ENCODE measurements at places on chromosomes 16 and 17.

DNA sequence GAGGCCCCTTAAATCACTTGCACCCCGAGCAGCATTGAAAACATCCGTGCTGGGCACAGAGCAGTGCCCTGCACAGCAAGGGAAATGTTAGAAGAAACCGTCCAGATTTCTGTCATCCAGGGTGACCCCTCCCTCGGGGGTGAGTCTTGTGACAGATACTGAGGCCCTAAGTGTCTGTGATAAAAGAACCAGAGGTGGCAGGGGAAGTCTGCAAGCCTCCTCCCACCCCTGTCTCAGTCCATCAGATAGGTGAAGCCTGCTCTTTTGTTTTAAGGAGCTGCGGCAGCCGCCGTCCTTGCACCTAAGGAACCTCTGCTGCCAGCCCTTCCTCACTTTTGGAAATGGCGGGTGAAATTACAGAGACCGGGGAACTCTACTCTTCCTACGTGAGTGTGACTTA, 845 bp upstream of the NAT9 start:
- DNase-seq = no peak

- no peak for DNase-seq
These were observed 57.1 kb downstream of the SCNN1B start for GRCh38 chr16:23359092-23359760.

- no peak for DNase-seq
These were observed 21.3 kb downstream of the B9D1 start for GRCh38 chr17:19341211-19341631.

GRCh38 chr17:16442594-16443510, 27.5 kb downstream of the TRPV2 start:
- DNase-seq = no peak

- DNase-seq = no peak
These were observed 4.7 kb upstream of the PRM1 start for GRCh38 chr16:11285842-11286241.

- DNase-seq = peak; percentile 16
These were observed at the start of gene PYDC1 for GRCh38 chr16:31216422-31217135. Gene PYDC1, minus strand, starts transcription at chr16:31217135. Its CDS starts 107 bp downstream, at chr16:31217028.

DNA sequence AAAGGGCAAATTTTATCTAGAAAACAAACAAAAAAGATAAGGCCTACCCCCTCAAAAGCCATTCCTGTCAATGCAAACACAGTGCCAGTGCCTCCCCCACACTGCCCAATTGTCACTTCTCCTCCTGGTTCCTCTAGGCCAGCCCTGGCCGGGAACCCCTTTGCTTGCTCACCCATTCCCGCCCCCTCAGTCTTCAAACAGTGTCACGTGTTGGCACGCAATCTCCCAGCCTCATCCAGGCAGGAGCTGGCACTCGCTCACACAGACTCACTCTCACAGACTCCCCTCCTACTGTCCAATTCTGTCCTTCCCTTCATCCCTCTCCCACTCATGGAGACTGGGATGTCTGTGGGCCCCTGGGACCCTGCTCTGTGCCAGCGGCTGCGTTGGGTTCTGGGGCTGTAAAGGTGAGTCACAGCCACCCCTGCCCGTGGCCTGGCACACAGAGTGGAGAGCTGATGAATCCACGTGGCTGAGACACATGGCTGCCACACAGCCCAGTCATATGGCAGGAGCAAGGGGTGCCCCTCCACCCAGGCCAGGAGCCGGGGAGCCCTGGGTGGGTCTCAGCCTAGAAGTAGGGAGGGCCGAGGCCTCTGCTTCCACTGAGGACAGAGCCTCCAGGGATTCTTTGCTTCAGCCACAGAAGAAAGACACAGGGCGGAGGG, 54.8 kb downstream of the VAC14 start:
- DNase-seq = no peak

GRCh38 chr16:25626172-25626571, 65.6 kb upstream of the HS3ST4 start:
- no peak for DNase-seq

GRCh38 chr16:49457196-49457595, 83.6 kb downstream of the C16orf78 start:
- no peak for DNase-seq

DNA sequence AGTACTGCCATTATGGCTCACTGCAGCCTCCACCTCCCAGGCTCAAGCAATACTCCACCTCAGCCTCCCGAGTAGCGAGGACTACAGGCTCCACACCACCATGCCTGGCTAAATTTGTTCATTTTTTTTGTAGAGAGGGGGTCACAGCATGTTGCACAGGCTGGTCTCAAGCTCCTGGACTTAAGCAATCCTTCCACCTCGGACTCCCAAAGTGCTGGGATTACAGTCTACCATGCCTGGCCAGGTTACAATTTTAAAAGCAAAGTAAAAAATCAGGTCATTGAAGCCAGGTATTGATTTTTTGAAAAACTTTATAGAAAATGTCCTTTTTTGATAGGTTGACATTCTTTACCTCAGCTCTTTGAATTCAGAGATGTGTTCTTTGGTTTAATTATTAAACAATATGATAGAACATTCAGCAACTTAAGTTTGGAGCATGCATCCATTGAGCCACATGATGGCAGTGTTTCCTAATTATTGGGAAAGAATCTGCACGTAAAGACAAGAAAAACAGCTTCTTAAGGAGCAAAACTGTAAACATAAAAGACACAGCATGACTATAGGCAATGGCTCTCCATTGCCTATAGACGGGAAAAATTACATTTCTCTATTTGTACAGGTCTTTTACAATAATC, 1.7 kb upstream of the SLC16A11 start:
- peak; percentile 33 for DNase-seq

GRCh38 chr16:52863000-52863399, 189.7 kb downstream of the CHD9NB start:
- no peak for DNase-seq

DNA sequence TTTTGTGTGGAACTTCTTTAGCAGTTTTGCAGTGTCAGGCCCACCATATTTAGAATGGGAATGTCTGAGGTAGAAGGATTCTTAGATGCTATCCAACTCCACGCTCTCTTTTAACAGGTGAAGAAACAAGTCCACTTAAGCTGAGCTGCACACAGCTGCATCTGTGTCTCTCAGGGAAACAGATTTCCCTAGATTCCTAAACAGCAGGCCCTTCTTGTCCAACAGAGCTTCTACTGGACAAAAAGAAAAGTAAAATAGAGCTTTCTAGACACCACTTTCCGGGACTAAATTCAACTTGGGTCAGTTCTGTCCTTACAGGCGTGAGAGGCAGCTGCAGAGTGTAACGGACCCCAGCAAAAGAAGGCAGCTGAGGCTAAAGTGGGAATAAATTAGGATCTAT, 51.7 kb downstream of the SNX11 start:
- no peak for DNase-seq

DNA sequence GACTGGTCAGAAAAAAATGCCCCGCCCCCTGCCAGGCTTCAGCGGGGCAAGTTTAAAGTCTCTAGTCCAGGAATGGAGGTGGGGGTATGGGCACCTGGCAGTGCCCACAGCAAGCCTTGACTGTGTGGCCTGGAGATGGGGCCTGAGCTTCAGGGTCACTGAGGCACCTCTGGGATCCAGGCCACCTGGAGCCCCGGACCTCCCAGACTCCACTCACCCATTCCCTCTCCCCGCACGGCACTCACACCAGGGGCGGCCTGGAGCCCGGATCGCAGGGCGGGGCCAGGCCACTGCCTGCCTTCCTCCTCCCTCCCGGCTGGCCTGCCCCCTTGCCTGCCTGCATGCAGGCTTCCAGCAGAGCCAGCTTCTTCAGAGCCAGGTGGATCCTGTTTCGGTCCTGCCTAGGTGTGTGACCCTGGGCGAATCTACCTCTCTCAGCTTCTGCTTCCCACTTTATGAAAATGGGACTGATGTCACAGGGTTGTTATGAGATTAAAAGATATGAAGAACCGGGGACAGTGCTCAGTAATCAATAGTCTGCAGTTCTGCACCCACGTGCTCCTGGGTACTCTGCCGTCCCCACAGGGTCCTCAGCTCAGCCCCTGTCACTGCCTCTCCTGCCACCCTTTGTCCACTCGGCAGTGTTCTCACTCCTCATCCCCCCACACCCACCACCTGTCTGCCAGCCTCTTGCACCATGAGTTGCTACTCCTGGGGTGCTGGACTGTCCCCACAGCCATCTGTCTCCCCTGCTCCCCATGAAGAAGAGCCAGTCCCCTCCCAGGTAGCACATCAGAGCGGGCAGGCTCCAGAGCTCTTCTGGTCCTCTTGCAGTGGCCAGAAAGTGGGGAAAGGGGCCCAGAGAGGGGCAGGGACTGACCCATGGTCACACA, 1.2 kb upstream of the TCAP start:
- DNase-seq = no peak

DNA sequence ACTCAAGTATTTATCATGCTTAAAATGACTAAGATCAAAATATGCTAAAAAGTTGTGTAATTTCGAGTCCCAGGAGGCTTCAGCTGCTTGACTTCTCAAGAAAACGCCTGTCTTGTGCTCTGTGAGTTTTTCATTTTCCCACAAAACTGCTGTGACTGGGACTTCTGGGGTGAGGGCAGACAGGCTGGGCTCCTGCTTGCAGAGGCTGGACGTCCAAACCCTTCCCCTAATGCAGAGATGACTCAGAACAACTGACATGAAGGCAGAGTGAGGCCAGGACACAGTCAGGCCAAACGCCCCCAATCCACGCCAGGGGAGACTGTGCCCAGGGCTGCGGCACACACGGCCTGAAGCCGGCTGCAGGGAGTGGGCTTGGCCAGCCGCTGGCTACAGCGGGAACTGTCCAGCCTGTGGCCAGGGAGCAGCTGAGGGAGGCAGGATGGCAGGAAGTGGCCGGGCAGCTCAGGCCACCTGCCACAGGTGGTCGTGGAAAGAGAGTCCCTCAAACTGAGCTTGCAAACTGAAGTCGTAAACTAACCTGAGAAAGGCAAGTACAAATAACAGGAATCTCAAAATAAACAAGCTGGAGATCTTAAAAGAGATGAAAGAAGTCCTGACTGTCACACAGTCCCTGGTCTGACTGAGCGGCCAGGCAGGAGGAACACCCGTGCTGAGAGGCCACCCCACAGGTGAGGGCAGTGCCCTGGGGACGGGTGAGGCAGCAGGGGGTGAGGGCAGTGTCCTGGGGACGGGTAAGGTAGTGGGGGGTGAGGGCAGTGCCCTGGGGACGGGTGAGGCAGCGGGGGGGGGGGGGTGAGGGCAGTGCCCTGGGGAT, 21.3 kb upstream of the HEXD start:
- no peak for DNase-seq

DNA sequence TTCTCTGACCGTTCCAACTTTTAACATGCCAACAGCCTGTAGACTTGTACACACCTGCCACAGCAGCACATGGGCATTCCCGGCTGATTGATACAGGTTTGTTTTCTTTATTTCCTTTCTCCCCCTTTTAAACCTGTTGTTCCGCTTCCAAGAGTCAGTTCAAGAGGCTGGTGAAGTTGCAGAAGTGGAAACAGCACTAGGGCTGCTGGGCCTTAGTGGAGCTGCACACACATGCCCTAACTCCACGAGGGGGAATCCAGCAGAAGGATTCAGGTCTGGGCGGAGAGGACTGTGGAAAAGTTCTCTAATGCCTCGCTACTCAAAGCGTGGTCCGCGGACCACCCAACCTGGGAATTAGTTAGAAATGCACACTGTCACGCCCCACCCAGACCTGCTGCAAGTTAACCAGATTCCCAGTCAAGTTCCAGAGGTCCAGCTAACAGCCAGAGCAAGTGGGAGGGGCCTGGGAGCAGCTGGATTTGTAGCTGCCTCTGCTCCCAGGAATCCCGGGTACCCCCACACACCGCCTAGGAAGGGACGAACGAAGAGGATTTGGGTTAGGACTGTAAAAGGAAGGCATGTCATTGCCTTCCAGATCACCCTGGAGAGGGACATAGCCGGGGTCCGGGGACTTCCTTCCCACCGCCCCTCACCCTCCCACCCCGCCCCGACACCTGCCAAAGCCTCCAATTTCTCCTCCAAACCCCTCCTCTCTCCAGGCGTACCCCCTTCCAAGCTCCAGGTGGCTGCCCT, 542 bp downstream of the SLC39A11 start:
- DNase-seq = no peak

GRCh38 chr17:44362949-44363612, 572 bp downstream of the FAM171A2 start:
- no peak for DNase-seq

GRCh38 chr17:17156107-17156506, 50.0 kb downstream of the PLD6 start:
- no peak for DNase-seq

DNA sequence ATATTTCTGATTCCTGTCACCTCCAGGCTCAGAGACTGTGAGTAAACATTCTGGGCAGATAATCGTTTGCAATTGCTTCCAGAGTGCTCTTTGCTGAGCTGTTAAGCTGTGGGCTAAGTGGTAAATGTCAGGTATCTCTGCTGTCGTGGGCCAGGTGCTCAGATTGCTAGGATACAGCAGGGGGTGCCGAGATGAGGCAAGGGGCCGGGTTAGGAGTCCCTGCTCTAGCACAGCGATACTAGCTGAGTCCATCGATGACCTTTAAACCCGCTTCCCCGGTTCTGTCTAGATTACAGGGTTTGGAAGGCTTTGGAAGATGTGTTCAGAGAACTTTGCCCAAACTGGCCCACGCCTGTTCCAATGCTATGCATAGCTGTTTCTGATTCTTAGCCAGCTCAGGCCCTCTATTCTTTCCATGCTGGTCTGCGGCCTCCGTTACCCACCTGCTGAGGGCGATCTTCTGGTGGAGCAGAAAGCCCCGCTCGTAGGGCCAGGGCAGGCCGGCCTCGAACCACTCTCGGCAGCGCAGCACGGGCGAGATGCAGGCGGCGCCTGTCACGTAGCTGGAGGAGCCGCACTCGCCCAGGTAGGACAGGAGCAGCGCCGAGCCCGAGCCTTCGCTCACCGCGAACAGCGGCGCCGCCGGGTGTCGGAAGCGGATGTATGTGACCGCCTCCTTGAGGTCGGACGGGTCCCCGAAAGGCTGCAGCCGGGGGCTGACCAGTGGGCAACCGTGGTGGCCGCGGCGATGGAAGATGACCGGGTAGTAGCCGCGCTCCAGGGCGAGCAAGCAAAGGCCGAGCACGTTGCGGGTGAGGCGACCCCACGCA, 979 bp downstream of the ABHD15 start:
- DNase-seq = peak; percentile 37

GRCh38 chr16:89936034-89936433, 12.5 kb upstream of the DEF8 start:
- no peak for DNase-seq

DNA sequence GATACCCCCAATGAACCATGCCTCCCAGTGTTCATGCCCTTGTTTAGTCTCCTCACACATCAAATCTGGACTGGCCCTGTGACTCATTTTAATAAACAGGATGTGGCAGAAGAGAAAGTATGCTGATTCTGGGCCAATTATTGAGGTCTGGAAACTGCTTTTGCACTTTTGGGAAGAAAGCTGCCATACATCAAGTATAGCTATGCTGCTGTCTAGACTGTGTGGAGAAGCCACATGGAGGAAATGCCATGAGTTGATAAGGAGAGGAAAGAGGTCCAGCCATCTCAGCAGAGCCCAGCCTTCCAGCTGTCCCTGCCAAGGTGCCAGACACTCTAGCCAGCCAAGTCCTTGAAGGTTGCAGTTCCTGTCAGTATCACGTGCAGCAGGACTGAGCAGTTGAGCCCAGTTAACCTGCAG, 16.7 kb downstream of the RPRML start:
- no peak for DNase-seq

DNA sequence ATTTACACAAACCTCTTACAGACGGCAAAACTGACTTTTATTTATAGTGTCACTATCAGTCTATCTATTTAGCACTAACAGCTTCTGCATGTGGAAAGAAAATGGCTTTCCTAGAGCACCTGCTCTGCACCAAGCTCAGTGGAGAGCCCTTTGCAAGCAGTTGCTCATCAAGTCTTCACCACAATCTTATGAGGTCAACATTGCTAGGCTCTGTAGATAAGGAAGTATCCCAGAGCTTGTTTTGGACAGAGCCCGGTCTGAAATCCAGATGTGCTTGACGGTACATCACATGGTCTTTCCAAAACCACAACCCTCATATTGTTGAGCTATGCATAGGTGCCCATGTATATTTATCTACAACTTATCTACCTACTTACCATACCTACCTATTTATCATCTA, 572.7 kb upstream of the CDH5 start:
- DNase-seq = no peak
